Jurkat, Clone E6-1 (cell line): ENCODE measurements at places on chromosomes 12 and 14.

- DNase-seq, result no peak
Measured at GRCh38 chr12:122230798-122231197, 4.9 kb upstream of the DIABLO start.

GRCh38 chr14:69613312-69614073, 2.1 kb downstream of the SUSD6 start:
- DNase-seq, result no peak

- no peak for DNase-seq
Measured at GRCh38 chr12:94789510-94790225, 139.3 kb upstream of the TMCC3 start.

DNA sequence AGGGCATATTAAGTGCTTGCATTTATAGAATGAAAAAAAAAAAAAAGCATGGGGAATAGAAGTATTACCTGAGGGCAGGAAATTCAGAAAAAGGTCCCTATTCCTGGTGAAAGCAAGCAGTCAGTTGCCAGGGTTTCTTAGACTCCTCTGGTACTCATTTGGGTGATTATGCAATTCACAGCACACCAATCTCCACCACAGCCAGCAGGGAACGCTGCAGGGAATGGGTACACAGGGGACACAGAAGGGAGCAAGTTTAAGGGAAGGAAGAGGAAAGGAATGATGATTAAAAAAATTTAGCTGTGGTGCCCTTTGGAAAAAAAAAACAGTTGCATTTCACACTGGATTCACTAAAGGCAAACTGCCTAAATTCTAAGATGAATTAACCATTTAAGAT, 14.2 kb downstream of the BLTP3B start:
- no peak for DNase-seq

DNA sequence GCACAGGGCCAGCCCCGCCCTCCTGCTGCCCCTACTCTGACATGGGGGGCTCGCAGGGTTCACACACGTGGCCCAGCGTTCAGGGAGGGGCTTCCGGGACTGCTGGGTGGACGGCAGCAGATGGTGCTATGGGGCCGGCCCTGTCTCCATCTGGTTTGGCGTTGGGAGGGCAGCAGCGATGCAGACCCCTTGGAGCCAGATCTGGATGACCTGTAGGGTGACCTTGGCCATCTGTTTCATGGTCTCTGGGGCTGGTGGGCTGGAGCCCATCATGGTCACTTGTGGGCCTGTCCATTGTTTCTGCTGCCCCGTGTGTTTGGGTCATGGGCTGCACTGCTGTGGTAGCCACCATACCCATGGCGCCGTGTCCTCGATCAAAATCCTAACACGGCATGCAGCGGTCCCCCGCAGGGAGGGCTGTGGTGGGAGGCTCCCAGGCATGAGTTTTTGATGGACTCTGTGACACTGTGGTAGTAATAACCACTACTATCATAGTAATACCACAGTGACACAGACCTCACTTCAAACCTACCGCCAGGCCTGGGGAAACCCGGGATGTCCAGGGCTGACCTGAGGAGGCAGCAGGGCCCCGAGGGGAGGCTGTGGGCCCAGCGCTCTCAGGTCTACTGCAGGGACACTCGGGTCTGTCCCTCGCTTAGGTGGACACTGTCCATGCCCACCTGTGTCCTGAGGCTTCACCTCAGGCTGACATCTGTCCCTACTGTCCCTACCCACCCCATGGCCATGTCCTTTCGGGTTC, 359.4 kb downstream of the TMEM121 start:
- DNase-seq, result no peak
